ENCODE measurements at places on chromosomes 16 and 17.

- no peak for DNase-seq
Measured at GRCh38 chr17:81110488-81111040, 54.7 kb upstream of the PVALEF start.

GRCh38 chr17:20200016-20200795 lies 191.0 kb downstream of the SPECC1 start:
- DNase-seq: no peak

GRCh38 chr17:40535924-40536294 lies 29.4 kb downstream of the CCR7 start:
- no peak for DNase-seq

DNA sequence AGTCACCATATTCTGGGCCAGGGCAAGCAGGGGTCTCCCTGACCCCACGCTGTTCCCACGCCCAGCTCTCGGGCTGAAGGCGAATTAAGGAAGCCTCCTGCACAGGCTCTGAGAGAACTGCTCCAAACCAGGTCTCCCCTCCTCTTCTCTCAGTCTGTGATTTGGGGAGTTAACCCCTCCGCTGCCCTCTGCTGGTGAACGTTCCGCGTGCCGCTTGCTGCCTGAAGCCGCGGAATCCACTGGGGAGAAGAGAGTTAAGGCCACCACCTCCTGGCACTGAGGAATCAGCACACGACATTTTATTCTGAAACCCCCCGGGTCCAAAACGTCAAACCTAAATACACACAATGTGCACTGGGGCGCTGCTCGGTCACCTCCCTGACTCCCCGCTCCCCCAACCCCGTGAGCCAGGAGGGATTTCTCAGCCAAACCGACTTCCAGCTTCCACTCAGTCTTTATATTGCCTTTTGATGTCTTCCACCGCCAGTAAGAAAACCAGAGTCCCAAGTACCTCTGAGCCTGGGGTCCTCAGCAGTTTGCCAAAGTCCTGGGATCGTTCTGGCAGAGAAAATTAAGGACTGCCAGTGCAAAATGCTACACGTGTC lies 54.4 kb upstream of the RCVRN start:
- DNase-seq: no peak

DNA sequence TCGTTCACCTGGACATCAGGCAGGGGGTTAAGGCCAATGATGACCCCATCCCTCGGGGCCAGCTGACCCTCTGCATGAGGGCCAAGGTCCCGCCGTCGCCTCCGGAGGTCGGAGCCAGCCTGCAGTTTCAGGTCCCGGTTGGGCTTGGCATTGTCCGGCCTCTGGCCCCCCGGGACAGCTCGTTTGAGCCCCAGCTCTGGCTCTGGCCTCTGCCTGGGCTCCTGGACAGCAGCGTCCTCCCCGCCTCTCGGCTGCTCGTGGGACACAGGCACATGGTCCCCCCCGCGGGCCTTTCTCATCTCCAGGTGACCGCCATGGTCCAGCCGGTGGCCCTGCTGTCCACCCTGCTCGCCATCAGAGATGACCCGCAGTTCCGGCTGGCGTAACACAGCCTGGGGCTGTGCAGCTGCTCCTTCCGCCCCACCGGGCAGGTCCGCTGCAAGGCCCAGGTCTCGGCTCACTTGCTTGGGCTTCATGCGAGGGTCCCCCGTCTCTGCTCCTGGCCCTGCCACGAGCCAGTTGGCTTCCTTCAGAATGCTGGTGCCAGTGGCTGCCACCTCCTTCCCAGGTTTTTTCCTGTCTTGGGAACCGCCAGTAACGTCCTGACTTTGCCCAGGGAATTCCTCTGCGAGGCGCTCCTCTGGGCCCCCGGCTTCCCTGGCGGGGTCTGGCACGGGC lies 6.7 kb downstream of the NDUFAF8 start:
- DNase-seq: no peak

DNA sequence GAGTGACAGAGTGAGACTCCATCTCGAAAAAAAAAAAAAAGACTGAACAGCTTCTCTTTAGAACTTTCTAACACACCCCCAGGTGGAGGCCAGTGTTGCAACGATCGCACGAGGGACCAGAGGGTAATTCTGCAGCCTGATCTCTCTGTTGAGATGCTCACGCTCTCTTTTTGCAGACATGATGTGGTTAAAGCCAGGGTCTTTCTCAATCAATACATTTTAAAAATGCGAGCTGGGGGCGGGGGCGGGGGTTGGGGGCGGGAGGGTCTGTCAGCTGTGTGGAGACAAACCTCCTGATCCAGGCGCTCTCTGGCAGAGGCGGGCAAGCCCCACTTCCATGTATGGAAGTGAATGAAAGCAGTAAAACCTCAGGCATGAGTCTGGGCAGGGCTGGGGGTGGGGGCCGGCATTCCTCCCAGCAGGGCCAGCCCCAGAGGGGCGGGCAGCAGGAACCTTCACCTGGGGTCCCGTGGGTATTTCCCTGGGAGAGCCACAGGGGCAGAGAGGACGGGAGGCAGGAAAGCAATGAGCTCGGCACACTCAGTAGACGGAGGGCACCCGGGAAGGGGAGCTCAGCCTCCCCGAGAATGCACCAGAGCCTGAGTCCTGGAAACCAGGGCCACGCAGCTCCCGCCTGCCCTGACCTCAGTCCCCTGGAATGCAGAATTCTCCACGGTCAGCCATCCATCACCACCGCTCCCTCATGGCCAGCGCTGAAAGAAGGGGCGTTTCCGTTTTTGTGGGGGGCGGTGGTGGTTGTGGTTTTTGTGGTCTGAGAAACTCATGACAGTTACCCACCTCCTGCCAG lies 28.0 kb downstream of the NXN start:
- no peak for DNase-seq

DNA sequence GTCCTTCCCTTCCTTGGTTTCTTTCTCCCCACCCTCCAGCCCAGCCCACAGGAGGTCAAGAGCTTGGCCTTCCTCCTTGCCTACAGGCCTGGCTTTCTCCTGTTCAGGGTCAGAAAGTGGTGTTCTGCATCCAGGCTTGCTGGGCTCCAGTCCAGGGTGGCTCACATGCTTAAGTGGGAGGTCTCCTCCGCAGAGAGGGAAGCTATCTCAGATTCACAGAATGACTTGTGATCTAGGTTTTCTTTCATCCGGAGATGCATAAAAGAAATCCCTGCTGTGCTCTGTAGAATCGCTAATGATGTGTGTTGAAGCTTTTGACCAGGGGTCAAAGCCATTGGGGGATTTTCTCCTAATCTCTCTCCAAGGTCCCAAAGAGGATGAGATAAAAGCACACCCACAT lies 382.3 kb upstream of the EEF2KMT start:
- DNase-seq: no peak

GRCh38 chr17:76239538-76240274 lies 587 bp downstream of the RNF157 start:
- DNase-seq: no peak

DNA sequence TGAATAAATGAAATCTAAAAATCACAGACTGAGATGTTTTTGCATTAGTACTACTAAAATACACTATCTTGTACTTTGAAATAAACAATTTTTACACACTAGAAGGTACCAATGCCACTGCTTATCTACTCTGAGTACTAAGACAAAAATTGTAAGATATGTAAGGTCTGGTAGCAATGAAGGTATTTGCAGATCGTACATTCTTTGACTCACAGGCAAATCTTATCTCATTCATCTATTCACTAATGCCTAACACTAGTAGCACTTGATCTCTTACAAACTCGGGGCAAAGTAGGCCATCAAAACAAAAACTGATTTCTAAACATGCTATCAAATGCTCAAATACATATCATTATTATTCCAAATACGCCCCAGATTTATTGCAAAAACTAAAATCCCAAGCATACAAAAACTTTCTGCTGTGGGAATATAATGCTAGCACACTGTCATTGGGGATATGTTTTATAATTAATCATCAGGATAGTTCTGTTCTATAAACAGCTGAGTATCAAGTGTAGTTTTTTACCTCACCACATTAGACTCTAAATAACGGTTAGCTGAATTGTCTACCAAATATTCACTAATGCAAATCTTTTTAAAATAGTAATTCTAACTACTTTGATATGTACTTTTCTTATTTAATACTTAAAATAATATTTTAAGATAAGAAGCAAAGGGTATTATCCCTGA lies 68.0 kb downstream of the MED13 start:
- DNase-seq: no peak

GRCh38 chr16:64882078-64882784 lies 239.6 kb downstream of the CDH11 start:
- DNase-seq: no peak

- DNase-seq: no peak
Measured at GRCh38 chr16:27495191-27495590, 54.5 kb downstream of the GTF3C1 start.

- no peak for DNase-seq
Measured at GRCh38 chr16:72927199-72928089, 120.5 kb downstream of the ZFHX3 start.

- DNase-seq: no peak
Measured at GRCh38 chr17:35612924-35613521, 25.9 kb downstream of the AP2B1 start.

- no peak for DNase-seq
Measured at GRCh38 chr17:4842376-4842775, 9.2 kb downstream of the MINK1 start.

DNA sequence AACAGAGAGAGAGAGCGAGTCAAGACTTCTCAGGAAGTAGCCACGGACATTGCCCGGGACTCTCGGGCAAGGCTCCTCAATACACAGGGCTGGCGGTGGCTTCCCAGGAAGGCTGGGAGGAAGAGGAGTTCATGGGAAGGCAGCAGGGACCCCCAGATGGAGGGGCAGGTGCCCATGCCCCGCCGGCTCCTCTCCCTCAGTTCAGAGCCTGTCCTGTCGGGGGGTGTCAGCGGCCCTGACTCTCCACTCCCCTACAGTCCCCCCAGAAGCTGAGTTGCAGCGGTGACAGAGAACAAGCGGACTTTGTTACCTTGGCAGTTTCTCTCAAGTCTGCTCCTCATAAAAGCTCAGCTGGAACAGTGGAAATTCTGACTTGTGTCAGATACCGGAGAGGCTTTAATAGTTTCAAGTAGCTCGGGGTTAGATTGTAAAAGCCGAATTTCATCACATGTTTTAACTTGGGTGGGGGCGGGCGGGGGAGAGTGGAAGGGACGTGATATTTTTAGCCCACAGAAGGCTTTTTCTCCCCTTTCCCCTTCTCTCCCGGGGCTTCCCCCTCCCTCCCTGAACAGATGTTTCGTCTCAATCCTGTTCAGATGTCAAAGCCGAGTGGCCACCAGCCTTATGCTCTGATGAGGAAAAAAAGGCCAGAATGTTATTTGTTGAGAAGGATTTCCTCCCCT lies 65.2 kb downstream of the NKD1 start:
- no peak for DNase-seq

- no peak for DNase-seq
Measured at GRCh38 chr16:81307770-81308169, 7.0 kb upstream of the GAN start.

DNA sequence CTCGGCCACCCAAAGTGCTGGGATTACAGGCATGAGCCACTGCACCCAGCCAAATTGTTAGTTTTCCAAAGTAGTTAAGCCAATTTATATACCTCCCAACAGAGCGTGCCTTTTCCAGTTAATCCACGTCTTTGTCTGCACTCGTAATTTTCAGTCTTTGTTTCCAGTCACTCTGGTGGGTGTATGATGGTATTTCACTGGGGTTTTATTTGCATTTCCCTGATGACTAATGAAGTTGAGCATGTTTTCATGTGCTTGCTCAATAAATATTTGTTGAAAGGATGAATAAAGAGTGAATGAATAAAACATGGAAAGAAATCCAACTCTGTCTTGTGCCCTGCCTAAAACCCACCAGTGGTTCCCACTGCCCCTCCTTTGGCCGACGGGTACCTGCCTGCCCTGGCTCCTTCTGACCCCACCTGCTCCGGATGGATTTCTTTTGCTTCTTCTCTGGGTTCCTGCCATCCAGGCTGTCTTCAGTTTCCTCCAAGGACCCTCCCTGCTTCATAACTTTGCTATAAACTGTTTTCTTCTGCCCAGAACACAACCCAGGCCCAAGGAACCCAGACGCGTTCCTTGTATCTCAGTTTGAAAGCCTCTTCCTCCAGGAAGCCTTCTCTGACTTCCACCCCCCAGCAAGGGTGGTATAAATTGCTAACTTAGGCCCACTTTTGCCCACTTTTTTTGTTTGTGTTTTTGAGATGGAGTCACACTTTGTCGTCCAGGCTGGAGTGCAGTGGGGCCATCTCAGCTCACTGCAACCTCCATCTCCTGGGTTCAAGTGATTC lies 3.0 kb upstream of the ABCC1 start:
- no peak for DNase-seq

DNA sequence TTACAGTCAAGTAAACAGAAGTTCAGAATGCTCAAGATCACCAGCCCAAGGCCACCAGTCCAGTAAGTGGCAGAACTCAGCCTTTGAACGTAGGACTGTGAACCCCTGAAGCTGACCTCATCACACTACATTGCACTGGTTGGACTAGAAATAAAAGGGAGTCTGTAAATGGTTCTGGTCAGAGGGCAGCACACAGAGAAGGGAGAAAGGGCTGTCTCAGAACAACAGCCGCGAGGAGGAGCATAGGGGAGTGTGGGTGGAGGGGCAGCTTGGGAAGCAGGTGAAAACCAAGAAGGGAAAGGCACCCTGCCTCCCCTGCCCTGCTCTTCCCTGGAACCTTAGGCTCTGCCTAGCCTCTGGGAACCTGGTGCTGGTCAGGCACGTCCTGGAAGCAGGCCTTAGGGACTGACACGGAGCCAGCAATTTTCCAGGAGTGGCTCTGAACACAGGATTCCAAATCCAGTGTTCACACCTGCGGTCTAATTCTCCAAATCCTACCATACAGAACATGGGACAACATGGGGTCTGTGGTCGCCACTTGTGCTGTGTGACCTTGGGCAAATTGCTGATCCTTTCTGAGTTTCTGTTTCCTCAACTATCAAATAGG lies 7.0 kb downstream of the PDILT start:
- DNase-seq: no peak

- DNase-seq: no peak
Measured at GRCh38 chr16:15798671-15799070, 58.2 kb downstream of the MYH11 start.

DNA sequence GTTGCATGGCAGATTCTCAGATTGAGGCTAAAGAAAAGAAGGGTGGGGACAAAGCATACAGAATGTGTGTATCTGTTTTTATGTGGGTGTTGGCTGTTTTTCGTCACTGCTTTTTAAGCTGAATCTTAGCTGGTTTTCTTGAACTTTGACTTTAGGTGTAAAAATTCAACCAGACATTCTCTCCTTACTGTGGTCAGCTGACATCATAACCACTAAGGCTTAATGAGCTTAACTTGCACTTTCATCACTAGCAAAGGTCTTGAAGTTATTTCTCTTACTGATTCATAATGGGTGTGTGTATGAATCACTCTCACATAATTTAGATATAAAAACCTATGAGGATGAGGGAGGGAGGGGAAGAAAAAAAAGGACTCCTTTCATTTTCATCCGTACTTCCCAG lies 4.0 kb upstream of the CDC6 start:
- no peak for DNase-seq

DNA sequence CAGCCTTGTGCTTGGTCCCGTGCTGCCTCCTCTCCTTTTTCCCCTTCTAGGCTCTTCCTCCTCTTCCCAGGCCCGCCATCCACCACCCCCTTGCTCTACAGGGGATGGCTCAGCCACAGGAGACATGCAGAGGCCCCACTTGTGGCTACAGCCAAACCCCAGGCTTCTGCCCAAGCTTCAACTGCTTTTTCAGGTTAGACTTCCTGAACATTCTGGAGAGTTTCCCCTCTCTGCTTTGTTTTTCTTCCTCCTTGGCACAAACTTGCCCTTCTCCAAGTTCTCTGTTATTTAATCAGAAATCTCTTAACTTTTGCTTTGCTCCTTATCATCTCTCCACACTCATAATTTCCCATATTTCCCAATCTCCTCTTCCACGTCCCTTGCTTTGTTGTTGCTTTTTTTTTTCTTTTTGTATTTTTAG lies 18.3 kb upstream of the HAS3 start:
- DNase-seq: no peak
